ENCODE measurements at places on chromosomes 5 and 9.

- DNase-seq, result no peak
Measured at GRCh38 chr5:176664886-176665285, 17.6 kb downstream of the TSPAN17 start.

DNA sequence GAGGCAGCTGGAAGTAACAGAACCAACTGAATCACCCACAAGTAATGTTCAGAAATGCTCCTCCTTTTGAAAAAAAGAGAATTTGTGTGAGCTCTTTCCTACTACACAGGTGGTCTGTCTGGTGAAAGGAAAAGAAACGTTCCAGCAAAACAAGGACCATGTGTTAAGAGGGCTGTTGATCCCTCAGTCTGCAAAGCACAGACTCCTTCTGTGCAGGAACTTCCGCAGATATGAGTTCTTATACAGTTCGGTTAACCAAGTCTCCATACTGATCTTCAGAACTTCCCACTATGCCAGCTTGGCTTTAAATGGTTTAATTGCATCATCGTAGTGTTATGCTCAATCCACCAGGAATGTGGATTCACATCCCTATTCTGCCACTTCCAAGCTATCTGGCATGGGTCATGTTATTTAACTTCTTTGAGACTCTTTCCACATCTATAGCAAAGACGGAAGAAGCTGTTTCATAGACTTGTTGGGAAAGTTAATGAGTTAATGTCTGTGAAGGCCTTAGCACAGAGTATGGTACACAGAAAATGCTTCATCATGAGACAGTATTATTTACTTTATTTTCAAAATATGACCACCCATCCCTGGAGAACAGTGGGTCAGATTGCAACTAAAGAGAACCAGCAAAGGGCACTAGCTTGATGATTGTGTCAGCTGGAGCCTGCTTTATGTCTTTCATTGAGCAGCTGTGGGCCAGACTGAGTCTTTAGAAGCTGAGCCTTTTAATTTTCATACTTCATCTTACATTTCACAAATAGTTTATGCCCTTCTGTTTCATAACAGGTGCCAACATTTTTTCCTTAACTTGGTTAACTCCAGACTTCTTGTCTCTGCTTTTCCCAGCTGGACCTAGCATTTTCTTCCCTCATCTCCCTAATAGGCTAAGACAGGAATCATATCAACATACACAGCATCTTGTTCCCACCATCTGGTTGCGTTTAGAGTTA, 89.9 kb downstream of the MAMDC2 start:
- DNase-seq, result no peak

- DNase-seq, result peak; percentile 72
Measured at GRCh38 chr9:94611638-94612068, 18.0 kb upstream of the FBP2 start.

- DNase-seq, result no peak
Measured at GRCh38 chr9:135914921-135915320, 7.6 kb upstream of the CAMSAP1 start.

- no peak for DNase-seq
Measured at GRCh38 chr9:122370303-122370702, 521 bp upstream of the PTGS1 start.

GRCh38 chr5:181204113-181204825, 727 bp downstream of the TRIM7 start:
- no peak for DNase-seq

DNA sequence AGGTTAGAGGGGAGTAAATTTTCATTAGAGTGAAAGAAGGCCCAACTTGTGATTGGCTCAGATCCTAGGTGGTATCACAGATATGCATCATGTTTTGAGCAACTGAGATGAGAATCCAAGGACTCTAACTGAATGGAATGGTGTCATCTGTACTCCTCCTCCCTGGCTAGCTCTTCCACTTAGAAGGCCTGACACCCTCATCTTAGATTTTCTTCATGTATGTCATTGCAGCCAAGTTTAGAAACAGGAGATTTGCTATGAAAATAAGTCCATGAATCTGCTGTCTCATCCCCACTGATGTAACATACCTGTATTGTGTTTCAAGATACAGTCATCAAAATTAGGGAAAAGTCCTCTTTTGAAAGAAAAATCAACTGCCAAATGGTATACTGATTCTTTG, 54.4 kb downstream of the ITGA1 start:
- DNase-seq, result no peak

DNA sequence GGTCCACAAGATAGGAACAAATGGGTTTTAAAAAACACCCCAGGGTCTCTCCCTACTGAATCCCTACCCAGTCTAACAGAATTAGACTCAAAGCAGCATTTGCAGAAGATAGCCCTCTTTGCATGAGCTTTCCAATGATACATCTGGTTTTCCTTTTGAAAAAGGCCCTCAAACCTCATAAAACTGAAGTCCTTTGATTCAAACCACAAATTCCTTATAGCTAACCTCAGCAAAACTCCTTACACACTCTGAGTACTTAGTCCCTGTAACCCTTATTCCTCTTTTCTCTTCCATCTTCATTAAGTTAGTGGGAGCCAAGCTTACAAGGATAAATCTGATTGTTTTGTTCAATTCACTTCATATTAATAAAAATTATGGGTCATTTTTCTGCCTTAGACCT, 90.5 kb upstream of the TNC start:
- no peak for DNase-seq

- DNase-seq, result no peak
Measured at GRCh38 chr5:36357391-36357975, 55.8 kb upstream of the RANBP3L start.

GRCh38 chr9:23829580-23830475, 3.8 kb upstream of the ELAVL2 start:
- no peak for DNase-seq

DNA sequence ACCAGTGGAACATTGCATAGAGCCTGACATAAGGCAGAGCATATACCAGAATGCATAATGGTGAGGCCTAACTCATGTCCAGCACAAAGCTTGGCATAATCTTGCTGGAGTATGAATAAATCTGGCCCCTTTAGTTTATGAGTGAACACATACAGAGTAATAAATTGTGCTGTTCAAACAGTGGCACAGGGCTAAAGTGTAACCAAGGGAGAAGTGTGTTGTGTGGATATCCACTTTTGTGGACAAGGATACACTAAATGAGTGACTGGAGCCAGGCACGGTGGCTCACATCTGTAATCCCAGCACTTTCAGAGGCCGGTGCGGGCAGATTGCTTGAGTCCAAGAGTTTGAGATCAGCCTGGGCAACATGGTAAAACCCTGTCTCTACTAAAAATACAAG, 29.4 kb upstream of the JMY start:
- no peak for DNase-seq

DNA sequence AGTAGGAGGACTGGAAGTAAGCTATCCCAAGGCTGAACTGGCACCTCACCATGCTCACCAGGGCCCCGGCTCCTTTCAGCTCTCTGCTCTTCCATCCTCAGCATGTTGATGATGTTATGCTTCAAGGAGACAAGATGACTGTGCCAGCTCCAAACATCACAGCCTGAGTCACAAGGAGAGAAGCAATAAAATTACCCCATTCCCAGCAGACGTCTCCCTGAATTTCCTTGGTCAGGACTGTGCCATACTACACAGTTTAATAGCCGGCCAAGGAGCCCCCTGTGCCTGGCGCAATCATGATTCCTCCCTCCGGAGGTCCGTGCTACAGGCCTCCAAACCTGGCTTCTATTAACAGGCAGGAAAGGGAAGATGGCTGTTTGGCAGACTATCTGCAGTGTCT, 51.2 kb upstream of the ROR2 start:
- no peak for DNase-seq

DNA sequence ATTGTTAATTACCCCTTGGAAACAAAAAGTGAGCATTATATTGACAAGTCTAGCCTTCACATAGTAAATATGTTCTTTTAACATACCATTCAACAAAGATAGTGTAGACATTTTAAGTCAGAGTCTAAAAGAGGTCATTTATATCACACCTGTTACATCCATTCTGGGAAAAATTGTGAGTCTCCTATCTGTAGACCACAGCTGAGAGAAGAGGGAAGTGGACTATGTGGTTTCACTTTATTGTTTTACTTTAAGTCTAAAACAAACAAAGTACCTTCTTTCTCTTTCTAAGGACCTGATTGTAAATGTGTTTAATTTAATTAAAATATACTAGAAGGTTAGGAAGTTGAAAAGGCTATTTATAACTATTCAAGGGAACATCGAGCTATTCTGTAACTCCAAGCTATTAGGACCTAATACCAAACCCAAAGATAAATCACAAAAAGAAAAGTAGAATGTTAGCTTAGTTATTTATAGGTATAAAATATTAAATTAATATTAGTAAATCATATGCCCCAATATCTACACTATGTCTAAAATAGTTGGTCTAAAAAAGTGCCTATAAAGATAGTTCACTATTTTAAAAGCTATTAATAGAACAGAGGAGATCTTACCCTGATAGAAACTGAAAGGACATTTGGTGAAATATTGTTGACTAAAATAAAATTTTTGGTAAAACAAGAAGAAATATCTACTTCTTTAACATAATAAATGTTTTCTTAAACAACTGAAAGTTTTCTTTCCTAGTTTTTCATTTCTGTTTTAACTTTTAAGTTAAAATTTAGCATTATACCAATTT, 134.9 kb downstream of the TMEM167A start:
- no peak for DNase-seq

DNA sequence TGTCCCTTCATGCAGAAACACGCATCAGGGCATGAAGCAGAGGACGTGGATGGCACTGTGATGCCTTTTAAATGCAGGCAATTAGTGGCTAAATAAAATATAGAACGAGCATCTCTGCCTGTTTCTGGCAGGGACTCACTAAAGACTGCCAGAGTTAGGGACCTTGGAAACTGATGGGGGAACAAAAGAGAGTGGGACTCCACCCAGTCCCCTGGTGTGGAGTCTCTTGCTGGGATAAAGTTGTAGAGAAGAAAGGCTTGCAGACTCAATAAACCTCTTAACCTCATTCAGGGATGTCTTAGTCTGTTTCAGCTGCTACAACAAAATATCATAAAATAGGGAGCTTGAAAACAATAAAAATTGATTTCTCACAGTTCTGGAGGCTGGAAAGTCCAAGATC, 87.6 kb upstream of the ARAP3 start:
- no peak for DNase-seq

GRCh38 chr5:175826980-175827379, 44.4 kb upstream of the CPLX2 start:
- no peak for DNase-seq

DNA sequence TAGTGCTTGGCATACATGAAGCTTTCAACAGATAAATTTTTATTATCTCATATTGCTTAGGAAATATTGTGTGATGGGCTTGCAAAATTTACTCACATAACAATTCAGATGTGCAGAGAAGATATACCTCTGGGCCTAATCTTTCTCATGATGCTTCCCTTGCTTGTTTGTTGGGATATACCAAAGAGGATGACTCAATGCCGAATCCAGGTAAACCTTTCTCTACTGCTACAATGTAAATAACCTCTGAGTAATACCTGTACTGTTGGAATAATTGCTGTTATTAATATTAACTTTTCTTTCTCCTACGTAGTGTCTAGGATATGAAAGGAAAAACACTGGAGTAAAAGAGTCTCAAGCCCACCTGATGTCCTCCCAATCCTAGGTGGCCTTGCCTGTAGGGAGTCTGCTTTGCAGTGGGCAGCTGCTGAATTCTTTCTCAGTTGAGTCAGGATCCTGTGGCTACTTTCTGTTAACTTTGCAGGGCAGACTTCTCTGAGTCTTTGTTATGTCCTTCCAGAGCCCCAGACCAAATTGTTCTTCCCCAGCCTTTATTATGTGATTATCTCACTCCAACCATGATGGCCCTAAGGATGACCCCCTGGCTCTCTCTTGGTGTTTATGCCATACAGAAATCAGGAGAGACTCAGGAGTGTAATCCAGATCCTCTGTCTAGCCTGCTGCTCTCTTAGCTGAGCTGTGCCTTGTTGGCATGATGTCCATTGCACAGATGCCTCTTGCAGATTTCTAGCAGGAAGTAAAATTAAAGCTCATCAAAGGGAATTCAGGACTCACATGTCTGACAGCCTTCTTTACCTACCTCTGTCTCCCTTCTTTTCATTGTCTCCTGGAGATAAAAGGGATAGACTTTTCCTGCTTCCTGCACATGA, 208.1 kb downstream of the SNX18 start:
- no peak for DNase-seq

GRCh38 chr9:120291050-120291449, 288.9 kb downstream of the CDK5RAP2 start:
- no peak for DNase-seq

GRCh38 chr9:38620483-38621433, at the start of gene ANKRD18A:
Gene ANKRD18A (minus strand): TSS chr9:38620596. CDS start chr9:38620285, 311 bp downstream.
- peak; percentile 69 for DNase-seq

- no peak for DNase-seq
Measured at GRCh38 chr5:171477101-171477500, 57.7 kb downstream of the FGF18 start.

DNA sequence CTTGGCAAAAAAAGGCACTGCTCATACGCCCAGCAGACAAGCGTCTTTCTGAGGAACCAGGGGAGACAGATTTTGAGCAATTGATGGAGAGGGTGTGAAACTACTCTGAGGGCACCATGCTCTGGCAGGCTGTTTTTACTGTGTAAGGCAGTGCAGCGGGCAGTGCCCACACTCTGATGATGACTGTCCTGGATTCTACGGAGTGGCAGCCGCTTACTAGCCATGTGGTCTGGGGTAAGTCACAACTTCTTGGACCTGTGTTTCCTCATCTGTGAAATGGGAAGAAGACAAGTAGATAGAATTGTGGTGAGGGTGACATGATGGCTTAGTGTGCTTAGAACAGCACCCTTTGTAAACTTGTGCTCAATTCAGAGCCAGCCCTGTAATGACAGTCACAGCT, 38.8 kb downstream of the FABP6 start:
- no peak for DNase-seq

DNA sequence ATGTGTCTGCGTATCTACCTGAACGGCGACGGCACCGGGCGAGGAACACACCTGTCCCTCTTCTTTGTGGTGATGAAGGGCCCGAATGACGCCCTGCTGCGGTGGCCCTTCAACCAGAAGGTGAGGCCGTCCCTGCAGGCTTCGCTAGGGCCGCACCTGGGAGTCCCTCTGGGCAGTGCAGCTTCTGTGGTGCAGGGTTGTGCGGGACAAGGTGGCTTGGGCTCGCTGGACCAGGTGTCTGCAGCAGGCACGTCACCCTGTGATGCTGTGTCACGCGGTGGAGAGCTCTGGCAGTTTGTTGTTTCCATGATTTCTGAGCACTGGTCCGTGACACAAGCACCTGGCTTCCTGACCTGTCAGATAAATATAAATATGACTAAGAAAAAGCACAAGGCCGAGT, 20.7 kb downstream of the FBXW5 start:
- DNase-seq, result no peak

DNA sequence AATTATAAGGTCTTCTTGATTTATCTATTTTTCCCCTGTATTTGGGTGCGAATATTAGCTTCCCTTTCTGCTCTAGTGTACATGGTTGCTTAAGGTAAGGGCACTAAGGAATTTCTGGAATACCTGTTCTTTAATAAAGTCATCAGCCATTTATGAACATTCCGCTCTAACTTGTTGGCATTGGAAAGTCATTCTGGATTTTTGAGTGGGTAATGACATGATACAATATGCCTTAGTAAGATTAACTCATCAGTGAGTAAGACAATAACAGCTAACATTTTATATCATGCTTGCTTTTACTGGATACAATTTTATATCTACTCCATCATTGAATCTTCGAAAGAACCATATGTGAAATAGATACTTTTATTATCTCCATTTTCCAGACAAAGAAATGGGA, 196.1 kb downstream of the ARRDC3 start:
- DNase-seq, result no peak

GRCh38 chr5:28190011-28190410, 1151.6 kb upstream of the CDH9 start:
- DNase-seq, result no peak

- no peak for DNase-seq
Measured at GRCh38 chr5:74337254-74337983, 303.1 kb downstream of the ENC1 start.
